ENCODE measurements at places on chromosomes 1 and 21.

GRCh38 chr1:244409701-244410100, 42.0 kb downstream of the ADSS2 start:
- DNase-seq: no peak

DNA sequence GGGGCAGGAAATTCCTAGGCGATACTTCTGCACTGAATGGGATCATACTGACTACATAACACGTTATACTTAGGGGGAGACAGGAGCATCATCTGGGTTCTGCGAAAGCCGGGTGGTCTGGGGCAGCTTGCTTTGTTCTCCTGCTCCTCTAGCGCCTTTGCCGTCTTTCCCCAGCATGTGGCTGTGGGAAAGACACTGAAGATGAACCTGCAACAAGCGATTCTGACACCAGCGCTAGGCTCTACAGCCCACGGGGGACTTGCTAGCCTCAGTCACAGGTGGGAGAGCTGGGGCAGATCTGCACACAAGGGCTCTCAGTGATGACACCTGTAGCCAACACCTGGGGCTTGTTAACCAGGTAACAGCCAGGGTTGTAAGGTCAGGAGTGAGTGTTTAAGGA, 51.8 kb downstream of the CD46 start:
- no peak for DNase-seq

DNA sequence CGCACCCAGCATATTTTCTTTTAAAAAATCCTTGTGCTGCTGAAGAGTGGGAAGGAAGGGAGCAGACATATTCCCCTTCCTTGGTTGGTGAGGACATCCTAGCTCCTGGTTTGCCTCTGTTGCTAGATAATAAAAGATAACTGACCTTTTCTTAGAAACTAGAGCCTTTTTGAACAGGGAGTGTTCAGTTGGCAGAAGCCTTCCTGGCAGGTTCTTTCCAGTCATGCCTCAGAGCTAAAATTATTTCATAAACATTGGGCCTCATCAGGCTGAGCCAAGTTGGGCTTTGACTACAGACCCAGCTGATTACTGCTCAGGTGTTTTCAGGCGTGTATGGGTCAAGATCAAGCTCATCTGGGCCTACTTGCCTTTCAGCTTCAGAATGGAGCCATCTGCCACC, 22.7 kb upstream of the SH3BGRL3 start:
- DNase-seq: no peak

DNA sequence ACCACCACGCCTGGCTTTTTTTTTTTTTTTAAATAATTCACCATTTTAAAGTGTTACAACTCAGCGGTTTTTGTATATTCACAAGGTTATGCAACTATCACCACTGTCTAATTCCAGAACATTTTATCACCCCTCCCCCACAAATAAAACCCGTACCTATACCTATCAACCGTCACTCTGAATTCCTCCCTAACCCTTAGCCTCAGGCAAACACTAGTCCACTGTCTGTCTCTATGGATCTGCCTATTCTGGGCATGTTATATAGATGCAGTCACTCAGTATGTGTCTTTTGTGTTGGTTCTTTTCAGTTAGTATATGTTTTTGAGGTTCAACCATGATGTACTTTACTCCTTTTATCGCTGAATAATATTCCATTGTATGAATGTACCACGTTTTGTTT, 19.3 kb upstream of the GRHL3 start:
- no peak for DNase-seq

DNA sequence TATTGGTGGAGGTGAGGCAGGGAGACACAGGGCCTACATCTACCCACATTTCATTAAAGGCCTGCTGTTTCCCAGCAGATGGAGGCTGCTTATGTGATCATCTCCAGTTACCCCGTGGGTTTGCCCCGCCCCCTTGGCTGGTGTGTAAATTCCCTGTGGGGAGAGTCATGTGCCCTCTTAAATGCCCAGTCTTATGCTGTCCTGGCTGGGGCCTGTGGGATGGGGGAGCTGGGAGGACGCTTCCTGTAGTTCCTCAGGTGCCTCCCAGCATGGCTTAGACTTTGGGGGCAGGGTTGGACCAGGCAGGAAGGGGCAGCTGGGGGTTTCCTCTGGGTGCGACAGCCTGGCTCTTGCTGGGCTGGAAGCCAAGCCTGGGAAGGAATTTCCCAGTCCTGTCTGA, 15.5 kb upstream of the CITED4 start:
- DNase-seq: no peak

DNA sequence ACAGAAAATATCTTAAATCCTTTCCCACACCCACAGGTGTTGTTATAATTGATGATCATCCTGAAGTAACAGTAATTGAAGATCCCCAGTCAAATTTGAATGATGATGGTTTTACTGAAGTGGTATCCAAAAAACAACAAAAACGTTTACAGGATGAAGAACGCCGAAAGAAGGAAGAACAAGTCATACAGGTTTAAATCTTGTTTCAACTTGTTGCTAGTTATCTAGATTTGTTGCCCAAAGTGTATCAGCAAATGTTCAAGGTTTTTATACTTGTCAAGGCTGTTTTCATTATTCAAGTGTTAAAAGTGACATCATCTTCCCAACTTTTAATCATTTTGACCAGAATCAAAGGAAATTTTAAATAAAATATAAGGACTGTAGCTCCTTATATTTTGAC, 64.7 kb downstream of the PRRC2C start:
- no peak for DNase-seq

DNA sequence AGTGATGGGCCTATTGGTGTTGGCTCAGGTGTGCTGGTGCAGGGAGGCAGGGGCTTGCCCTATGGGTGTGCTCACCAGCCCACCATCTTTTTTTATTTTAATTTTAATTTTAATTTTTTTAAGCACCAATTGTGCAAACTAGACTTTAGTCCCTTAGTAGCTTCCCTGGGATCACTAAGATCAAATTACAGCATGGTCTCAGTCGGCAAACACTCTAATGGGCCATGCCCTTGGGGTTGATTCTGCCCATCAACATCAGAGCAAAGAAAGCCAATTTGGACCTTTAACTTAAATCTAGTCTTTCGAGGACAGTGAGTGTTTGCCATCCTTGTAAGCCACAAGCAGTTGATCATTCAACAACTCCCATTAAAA, 64.7 kb upstream of the KCNE2 start:
- DNase-seq: no peak

DNA sequence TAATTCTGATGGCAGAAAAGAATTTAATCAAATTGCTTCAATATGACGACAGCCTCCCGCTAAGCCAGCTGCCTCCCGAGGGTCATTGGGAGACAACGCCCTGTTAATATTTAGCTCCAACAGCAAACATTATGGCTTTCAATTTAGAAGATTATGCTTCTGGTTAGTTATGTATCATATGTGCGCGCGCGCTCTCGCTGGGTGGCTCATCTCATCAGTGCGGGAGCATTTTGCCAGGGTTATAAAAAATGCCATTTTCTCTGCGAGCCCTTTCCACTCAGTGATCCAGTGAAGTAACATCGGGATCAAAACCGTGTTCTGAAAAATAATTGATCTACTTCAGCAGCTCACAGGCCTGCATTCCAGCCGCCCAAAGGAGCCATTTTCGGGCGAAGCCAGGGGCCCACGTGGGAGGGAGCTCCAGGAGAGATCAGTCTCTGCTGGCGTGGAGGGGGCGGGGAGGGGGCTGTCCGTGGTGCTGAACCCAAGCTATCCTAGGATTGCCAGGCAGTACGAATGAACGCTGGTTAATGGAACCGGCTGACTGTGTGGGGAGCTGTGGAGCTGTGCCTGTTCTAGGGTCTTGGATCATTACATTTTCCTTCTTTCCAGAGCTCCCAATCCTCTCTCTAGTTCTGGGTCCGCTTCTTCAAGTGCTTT, 219.1 kb upstream of the ZC3H12A start:
- DNase-seq: no peak

GRCh38 chr1:114082867-114083585, 70.6 kb downstream of the SYT6 start:
- DNase-seq: no peak
